H9 (cell line): ENCODE measurements at places on chromosomes 1 and 21. TPM values are rescaled to one million over a fixed set of nuclear protein-coding genes. Genes with fewer than 3 reads are reported as not detected.
A peak's percentile ranks its signal among the peaks of the same experiment; 100 is the strongest.

- no peak for DNase-seq
These were observed 1.8 kb downstream of the ARPC5 start for GRCh38 chr1:183633676-183634343.

ZBTB8A gene
- total RNA-seq, result 11.1 and 11.3 TPM in 2 replicates

DNA sequence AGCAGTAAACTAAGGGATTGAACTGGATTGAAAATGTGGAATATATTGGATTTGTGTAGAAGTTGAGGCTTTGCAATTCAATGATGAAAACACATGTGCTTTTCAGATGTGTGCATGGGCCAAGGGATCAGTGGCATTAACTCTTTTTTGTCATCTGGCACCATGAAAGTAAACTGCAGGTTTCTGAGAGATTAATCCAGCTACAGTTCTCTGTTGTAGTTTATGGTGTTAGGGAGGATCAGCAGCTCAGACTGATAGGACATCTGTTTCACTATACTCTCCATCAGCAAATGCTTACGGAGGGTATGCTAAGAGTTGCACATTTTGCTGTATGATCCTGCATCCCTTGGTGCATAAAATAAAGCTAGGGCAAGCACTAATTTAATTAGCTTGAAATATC is 82.6 kb downstream of the C1orf21 start:
- DNase-seq, result no peak

GRCh38 chr1:45373573-45373972 is 33.3 kb upstream of the MUTYH start:
- DNase-seq, result no peak

- DNase-seq, result no peak
These were observed 9.4 kb downstream of the SELP start for GRCh38 chr1:169620565-169620964.

OR2T12 gene
- not detected in 2 replicates for total RNA-seq

PADI4 gene
- total RNA-seq, result 0.13 and 0.18 TPM in 2 replicates

- DNase-seq, result no peak
These were observed 10.8 kb upstream of the ENO1 start for GRCh38 chr1:8889103-8889846.

VANGL2 gene
- 57.7 and 58.5 TPM in 2 replicates for total RNA-seq

ZBTB8B gene
- total RNA-seq, result 1.6 and 1.9 TPM in 2 replicates

A3GALT2 gene
- total RNA-seq, result not detected in 2 replicates

ATXN7L2 gene
- total RNA-seq, result 17.3 TPM in 2 replicates

CSF1 gene
- 2.3 and 3.2 TPM in 2 replicates for total RNA-seq

DNA sequence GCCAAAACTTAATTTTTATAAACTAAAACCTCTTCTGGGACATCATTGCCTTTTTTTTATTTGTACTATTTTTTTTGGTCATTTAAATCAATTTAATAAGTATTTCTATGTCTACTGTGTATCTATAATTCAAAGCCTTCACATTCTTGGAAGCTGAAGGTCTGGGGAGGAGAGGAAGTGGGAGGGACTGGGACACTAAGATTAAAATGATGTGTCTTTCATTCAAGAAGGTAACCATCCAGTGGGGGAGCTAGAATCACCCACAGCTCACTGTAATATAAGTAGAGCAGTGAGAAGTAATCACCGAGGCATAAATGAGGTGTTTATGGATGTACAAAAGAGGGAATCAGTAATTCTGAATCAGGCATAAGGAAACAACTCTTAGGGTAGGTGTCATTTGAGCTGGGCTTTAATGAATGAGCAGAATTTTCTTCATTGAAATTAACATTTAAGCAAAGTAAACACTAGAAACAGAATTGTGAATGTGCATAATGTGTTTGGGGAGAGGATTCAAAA is 52.8 kb downstream of the PTGER3 start:
- DNase-seq, result no peak

DNA sequence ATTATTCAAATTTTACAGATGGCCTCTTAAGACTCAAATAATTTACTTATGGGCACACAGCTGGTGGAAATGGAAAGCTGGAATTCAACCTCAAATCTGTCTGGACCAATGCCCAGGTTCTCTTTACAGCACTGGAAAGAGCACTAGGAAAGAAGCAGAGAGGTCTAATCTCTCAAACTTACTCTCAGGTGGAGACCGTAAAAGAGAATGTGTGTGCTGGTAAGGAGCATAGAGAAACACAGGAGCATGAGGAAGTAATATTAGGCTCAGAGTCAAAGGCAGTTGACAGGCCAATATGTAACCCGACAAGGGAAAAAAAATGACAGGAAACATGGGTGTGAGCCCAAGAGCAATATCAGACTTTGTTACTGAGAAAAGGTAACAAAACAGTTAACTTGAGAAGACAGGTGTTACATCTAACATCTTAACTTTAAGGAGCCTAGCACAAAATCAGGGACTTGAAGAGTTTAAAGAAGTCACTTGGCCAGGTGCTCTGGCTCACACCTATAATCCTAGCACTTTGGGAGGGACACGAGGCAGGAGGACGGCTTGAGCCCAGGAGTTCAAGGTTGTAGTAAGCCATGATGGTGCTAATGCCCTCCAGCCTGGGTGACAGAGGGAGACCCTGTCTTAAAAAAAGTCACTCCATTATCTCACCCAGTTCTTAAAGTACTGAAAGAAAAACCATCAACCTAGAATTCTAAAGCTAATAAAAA is 20.7 kb downstream of the PPP1R15B start:
- DNase-seq, result no peak

DNA sequence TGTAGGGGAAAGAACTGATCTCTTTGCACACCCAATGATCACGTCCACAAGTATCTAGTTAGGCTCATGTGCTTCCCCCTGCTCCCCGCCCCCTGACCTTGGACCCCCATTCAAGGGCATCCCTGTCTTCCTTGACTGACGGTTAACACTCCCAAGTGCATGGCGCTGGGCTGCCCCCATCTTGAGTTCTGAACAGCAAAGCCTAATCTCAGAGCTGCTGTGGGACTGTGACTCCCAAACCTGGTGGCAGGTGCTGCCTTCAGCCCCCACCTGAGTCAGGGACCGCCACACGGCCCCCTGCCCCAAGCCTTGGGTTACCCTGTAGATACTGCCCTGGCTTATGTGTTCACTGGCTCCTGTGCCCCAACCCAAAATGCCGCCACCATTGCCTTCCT is 925 bp downstream of the TNNI1 start:
- DNase-seq, result no peak

GRCh38 chr21:43885721-43886120 is 20.7 kb downstream of the AGPAT3 start:
- no peak for DNase-seq

- DNase-seq, result no peak
These were observed 16.6 kb upstream of the CACYBP start for GRCh38 chr1:174982971-174983689.

CYP2J2 gene
- 0.57 and 0.86 TPM in 2 replicates for total RNA-seq

DNA sequence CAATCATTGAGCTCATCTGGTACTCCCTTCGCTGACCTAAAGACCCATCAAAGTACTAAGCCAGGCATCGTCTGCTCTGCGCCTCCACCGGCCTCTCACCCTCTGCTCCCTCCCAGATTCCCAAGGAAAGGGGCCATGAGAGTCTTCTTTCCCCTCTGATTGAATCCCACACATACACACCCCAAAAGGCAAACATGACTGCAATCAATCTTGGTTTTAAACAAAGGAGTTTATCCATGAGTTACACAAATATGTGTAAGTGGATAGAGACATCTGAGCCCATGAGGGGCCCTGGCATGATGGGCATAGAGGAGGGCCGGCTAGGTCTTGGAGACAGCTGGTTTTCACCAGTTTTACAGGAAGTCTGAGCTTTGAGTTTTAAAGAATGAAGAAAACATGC is 50.9 kb downstream of the CAPN2 start:
- DNase-seq, result no peak

LCE1D gene
- not detected in 2 replicates for total RNA-seq

DNA sequence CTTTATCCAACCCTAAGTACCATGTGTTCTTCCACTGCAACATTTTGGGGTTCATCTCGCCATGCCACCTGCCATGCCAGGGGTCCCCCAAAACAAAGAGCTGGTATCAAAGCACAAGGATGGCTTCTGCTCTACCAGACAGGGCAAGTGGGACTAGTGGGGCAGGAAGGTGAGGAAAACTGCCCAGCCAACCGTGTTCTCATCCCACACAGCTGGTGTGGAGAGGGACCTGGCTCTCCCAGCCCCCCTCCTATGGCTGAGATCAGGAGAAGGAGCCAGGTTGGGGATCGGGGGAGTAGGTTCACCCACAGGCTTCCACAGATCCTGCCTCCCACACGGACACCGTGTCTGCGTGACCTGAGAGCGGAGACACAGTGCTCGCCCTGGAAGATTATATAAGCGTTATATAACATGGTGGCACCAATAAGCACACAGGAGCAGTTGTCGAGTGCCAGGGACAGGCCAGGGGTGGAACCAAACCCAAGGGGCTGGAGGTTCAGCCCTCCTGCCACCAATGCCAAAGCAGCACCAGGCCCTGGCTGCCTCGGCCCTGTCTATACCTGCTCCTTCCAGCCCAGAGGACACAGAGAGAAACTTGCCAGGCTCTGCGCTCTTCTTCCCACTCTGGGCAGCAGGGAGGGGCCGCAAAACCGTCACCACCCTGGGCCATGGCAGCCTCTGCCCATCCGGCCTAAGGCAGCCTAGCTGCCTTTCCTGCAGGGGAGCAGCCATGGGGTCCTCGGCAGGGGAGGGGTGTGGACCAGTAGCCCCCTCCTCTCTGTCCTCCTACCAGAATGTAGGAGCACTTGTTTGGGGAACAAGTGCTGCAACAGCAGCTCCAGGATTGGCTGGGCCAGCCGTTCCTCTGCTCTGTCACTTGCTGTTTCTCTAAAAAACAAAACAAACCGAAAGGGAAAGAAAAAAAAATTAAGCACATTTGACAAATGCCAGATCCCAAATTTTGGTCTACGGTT is 43.5 kb downstream of the CD34 start:
- no peak for DNase-seq

- no peak for DNase-seq
These were observed 121.4 kb downstream of the PRDM16 start for GRCh38 chr1:3190256-3191041.

- no peak for DNase-seq
These were observed 17.0 kb downstream of the CLIC4 start for GRCh38 chr1:24762133-24762676.

- peak; percentile 63 for DNase-seq
These were observed 277.1 kb downstream of the AJAP1 start for GRCh38 chr1:4931486-4931885.

- peak; percentile 65 for DNase-seq
These were observed 1.8 kb upstream of the CYB5R1 start for GRCh38 chr1:202968895-202969295.

- no peak for DNase-seq
These were observed 3.1 kb downstream of the PRXL2B start for GRCh38 chr1:2589431-2590232.

DNA sequence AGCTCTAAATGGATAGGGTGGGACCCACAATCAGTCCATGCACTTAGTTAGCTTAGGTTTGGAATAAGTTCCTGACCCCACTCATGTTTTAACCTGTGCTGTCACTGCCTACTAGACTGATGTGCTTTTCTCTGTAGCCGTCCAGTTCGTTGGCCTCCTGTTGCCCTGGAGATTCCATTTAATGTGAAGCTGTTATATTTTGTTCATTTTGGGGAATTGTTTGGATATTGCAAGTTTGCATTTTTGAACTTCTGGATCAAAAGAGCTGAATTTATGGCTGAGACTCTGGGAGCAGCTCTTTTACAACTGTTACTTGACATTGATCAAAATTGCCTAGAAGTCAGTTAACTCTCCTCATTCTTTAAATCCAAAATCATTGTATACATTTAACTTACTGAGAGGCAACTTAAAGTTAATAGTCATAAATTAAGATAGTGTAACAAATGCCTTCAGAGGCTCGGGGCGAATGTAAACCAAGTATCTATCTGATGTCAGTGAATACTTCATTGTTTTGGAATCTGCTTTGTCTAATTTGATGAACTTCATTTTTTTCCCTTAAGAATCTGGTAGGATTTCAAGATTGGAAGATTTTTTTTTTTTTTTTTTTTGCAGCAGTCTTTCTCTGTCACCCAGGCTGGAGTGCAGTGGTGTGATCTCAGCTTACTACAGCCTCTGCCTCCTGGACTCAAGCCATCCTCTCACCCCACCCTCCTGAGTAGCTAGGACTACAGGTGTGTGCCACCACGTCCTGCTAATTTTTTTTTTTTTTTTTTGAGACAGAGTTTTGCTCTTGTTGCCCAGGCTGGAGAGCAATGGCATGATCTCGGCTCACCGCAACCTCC is 38.1 kb downstream of the MIGA1 start:
- no peak for DNase-seq
